Fibroblast of villous mesenchyme (primary cell): ENCODE measurements at places on chromosomes 12 and 14. TPM values are rescaled to one million over a fixed set of nuclear protein-coding genes. Genes with fewer than 3 reads are reported as not detected.

The MDP1 gene
- 8.6 and 15.5 TPM in 2 replicates for total RNA-seq

The KIF21A gene
- total RNA-seq: 7.1 and 11.2 TPM in 2 replicates

The OAS1 gene
- total RNA-seq: under 0.01 and 0.86 TPM in 2 replicates

The DLGAP5 gene
- total RNA-seq: 17.4 and 35.0 TPM in 2 replicates

The TNFAIP2 gene
- total RNA-seq: 122 and 240 TPM in 2 replicates

The DCN gene
- 125 and 258 TPM in 2 replicates for total RNA-seq

The PLCZ1 gene
- total RNA-seq: not detected in 2 replicates

The GLIPR1L1 gene
- not detected in 2 replicates for total RNA-seq

The ADSS1 gene
- 1.3 and 4.3 TPM in 2 replicates for total RNA-seq

The PLEKHD1 gene
- total RNA-seq: under 0.01 TPM in 1 of 2 replicates, not detected in the other

The AGAP2 gene
- 0.32 and 0.43 TPM in 2 replicates for total RNA-seq

The ENDOU gene
- not detected in 2 replicates for total RNA-seq

The DACT1 gene
- 6.9 and 35.8 TPM in 2 replicates for total RNA-seq

The C3AR1 gene
- total RNA-seq: under 0.01 TPM in 2 replicates

The ATL1 gene
- total RNA-seq: 2.6 and 6.9 TPM in 2 replicates

The CLEC6A gene
- not detected in 2 replicates for total RNA-seq

The SCNN1A gene
- under 0.01 and 0.32 TPM in 2 replicates for total RNA-seq

The JAG2 gene
- 0.86 and 1.9 TPM in 2 replicates for total RNA-seq

The PPP1R1A gene
- not detected in 2 replicates for total RNA-seq

The ALDH1L2 gene
- total RNA-seq: 23.3 and 42.5 TPM in 2 replicates

The TAS2R8 gene
- 0.32 and 0.43 TPM in 2 replicates for total RNA-seq

The AKAP5 gene
- 1.9 and 3.0 TPM in 2 replicates for total RNA-seq

The GYS2 gene
- total RNA-seq: not detected in 2 replicates

The WIF1 gene
- not detected in 2 replicates for total RNA-seq

The SMIM41 gene
- 0.32 and 0.43 TPM in 2 replicates for total RNA-seq

The SOAT2 gene
- not detected in 2 replicates for total RNA-seq

The PPP2R5C gene
- total RNA-seq: 87.3 and 114 TPM in 2 replicates
